SK-N-SH (cell line): ENCODE measurements at places on chromosomes 3 and 15. TPM values are rescaled to one million over a fixed set of nuclear protein-coding genes. Genes with fewer than 3 reads are reported as not detected.

The FEZF2 gene
- polyA plus RNA-seq = not detected in 2 replicates

- no peak for DNase-seq
Measured at GRCh38 chr3:128873244-128874022, 6.0 kb upstream of the ACAD9 start.

- DNase-seq = peak; percentile 56
Measured at GRCh38 chr15:74200871-74201419, 1.6 kb downstream of the STRA6 start.

GRCh38 chr15:31985607-31986006, 44.7 kb upstream of the CHRNA7 start:
- DNase-seq = peak; percentile 36

- DNase-seq = peak; percentile 29
Measured at GRCh38 chr3:123284399-123285010, 82.8 kb downstream of the SEC22A start.

DNA sequence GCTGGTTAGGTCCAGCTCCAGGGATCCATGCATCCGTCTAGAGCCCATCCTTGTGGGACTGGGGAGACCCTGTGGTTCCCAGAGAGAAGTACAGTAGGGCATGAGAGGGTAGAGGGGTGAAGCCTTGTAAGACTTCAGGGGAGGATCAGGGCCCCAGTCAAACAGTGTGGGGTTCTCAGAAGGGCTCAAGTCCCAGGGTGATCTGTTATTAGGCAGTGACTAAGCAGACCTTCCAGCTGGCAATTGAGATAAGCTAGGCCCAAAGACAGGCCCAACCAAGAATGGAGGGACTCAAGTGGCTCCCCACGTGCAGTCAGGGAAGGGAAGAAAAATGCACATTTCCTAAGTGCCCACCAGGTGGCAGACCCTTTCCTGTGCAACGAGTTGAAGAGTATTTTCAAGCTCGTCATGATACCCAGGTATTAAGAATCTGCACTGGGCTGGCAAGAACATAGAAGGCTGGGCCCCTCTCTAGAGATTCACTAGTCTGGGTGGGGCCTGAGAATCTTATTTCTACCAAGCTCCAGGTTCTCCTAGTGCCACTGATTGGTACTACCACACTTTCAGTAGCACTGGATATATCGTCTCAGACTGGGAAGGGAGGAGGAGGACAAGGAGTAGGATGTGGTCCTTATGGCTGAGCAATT, 240.8 kb downstream of the NR1D2 start:
- DNase-seq = peak; percentile 44

- no peak for DNase-seq
Measured at GRCh38 chr15:67017311-67017710, 48.1 kb upstream of the SMAD3 start.

DNA sequence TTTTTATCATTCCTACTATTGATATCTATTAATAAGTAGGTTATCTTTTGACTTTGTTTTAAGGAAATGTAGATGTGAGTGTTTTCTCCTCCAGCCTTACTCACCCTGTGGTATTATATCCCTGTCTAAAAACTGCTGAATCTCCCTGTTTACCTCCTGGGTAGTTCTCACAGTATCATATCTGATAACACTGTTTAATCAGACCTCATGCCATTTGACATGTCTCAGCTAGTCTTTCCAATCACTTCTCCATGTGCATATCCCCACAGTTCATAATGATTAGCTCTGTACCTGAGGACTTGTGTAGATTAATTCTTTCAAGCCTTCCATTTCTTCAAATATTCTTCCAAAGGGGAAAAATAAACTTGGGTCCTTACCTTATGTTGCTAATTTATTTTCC, 30.7 kb downstream of the DUOX2 start:
- no peak for DNase-seq

The DBR1 gene
- 9.2 and 10.1 TPM in 2 replicates for polyA plus RNA-seq

The PSTPIP1 gene
- 0.69 and 1.1 TPM in 2 replicates for polyA plus RNA-seq

The KCNH8 gene
- polyA plus RNA-seq = 0.05 and 0.15 TPM in 2 replicates

The INKA1 gene
- polyA plus RNA-seq = 2.6 and 3.4 TPM in 2 replicates

The GPR62 gene
- polyA plus RNA-seq = 0.02 and 0.10 TPM in 2 replicates

DNA sequence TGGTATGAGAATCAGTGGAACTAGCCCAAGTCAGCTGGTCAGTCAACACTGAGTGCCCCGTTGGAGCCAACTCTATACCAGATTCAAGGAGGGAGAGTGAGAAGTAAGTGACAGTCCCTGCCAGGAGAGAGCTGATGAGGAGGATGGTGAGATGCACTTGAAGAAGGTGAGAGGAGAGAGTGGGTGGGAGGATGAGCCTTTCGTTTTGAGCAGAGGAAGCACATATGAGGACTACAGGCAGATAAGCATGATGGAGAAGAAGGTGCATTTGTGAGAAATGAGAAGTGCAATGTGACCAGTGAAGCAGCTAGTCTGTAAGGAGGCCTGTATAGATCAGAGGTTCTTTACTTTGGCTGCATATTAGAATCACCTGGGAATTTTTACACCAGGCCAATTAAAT, 40.4 kb downstream of the NME9 start:
- no peak for DNase-seq

- no peak for DNase-seq
Measured at GRCh38 chr3:102735311-102735710, 300.5 kb downstream of the ZPLD1 start.

The FYTTD1 gene
- polyA plus RNA-seq = 14.7 and 16.1 TPM in 2 replicates

GRCh38 chr3:190825386-190826016, 37.0 kb downstream of the GMNC start:
- DNase-seq = no peak
